ENCODE measurements at places on chromosomes 1 and 21.

GRCh38 chr1:117612517-117613248, 6.8 kb downstream of the TENT5C start:
- no peak for DNase-seq

- no peak for DNase-seq
Observed at GRCh38 chr1:215466361-215466760, 100.7 kb upstream of the KCTD3 start.

GRCh38 chr1:229192853-229193252, 78.1 kb upstream of the RAB4A start:
- DNase-seq: no peak

DNA sequence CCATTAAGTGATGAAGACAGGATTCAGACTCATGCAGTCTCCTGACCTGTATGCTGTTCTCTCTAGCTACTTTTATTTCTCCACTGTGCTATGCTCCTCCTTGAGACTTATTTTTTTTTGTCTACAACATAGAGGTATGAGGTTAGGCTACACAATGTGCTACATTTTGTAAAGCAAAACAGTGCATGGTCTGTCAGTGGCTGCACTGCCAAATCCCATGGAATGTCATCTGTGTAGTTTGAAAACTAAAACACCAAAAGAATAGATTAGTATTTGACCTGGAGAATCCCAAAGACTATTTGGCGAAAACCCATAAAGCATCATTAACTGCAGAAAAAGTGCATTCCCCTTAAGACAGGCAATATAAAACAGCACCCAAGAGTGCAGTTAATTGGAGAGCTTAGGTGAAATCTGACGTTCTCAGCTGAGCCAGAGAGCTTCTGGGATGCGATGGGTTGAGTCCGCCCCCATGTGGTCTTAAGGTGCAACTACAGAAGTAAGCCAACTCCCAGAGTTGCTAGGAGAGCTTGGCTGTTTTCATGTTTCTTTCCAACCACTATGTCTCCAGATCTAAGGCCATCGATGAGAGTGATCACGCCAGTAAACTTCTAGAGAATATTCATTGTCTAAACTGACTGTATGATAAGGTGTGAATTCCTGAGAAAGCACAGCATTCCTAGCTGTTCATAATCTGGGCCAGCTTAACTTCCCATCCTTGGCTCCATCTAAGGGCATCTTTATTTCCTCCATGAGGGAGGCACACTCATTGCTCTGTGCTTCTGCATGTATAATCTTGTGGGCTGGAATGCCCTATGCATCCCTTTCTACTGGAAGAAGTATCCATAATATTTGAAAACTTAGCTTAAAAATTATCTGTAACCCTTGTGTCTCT, 20.7 kb upstream of the CYP2J2 start:
- peak; percentile 73 for DNase-seq

GRCh38 chr1:103265551-103265950, 157.2 kb upstream of the COL11A1 start:
- DNase-seq: no peak

DNA sequence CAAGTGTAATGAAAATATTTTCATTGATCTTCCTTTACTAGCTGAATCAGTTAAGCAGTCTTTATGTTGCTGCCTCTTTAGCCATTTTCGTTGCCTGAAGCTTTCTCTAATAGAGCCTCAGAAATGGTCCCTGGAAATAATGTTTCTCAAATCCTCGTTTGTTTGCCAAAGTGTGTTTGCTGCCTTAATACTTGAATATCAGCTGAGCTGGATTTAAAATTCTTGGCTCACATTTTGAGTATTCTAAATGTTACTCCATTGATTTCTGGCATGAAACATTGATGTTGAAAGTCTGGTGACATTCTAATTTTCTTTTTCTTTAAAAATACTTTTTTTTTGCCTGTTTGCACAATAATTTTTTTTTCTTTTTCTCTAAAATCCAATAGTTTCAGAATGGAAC, 84.6 kb upstream of the SERBP1 start:
- no peak for DNase-seq

GRCh38 chr1:230507666-230508402, 81.7 kb upstream of the PGBD5 start:
- DNase-seq: no peak

- DNase-seq: no peak
Observed at GRCh38 chr1:85450832-85451231, 14.1 kb downstream of the DDAH1 start.

- no peak for DNase-seq
Observed at GRCh38 chr1:167641786-167642500, 11.9 kb downstream of the RCSD1 start.

GRCh38 chr21:14452727-14453241, 69.8 kb upstream of the HSPA13 start:
- DNase-seq: no peak

DNA sequence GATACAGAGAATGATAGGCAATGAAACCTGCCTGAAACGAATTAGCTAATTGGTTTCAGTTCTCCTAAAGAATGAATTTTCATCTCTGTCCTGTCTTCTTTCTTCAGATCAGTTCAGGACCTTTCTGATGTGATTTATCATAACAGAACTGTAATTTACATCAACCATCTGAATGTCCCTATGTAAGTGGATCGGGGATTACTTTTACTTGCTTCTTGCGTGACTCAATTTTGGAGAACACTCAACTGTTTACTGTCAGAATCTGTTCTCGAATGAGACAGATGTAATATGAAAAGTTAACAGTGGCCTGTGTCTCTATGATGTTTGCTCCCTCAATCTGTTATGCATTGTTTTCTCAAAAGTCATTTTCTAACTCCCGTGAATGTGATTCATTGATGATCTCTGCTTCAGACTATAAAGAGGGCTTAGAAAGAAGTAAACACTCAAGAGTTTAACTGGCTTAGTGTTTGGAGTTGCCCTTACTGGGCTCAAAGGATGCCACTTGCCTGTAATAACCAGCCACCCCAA, 111.0 kb downstream of the GABPA start:
- DNase-seq: no peak

GRCh38 chr1:1068517-1069055, 5.5 kb downstream of the RNF223 start:
- no peak for DNase-seq

- no peak for DNase-seq
Observed at GRCh38 chr1:87805666-87806378, 477.1 kb downstream of the LMO4 start.

DNA sequence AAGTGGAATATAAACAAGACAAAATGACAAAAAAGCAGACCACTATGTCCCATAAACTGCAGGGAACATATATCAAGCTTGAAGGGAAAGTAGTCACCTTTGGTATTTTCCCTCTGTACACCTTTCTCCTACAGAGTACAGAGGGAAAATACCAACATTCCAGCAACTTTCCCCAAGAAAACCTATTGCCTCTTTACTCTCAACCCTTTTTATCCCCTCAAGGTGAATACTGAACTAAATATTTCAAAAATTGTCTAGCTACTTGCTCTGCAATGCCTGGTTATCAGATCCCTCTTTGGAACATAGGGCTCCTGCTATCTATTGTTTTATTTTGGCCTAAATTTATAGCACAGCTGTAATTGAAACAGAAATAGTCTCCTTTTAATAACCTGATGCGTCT, 15.8 kb downstream of the CTXND2 start:
- DNase-seq: no peak

DNA sequence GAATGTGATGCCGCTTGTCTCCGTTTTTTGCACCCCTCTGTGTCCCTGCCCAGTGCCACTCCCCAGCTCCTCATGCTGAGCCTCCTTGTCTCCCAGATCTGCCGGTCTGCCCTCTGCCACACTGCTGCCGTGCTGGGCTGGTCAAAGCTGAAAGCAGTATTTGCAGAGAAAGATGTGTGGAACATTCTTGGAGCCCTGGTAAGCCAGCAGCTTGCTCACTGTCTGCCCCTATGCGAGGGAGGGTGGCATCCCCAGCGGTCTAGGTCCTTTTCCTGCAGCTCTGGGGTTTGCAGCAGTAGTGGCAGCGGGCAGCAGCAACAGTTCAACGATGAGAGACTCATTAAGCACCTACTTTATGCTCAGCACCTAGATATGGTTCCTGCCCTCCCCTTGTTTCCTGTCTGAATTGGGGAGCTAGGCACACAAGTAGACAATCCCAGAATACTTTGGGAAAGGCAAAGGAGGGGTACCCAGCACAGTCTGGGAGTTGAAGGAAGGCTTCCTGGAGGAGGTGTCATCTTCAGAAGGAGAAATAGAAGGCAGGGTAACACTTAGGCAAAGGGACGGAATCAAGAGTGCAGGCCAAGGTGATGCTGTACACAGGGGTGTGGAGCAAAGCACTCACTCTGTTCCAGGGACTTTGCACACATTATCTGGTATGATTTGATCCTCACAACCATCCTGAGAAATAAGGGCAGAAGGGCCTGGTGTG, 63.1 kb downstream of the KIF21B start:
- no peak for DNase-seq

GRCh38 chr1:164780863-164781262, 221.9 kb downstream of the PBX1 start:
- DNase-seq: no peak

- DNase-seq: no peak
Observed at GRCh38 chr1:227869279-227869842, 53.9 kb downstream of the PRSS38 start.

DNA sequence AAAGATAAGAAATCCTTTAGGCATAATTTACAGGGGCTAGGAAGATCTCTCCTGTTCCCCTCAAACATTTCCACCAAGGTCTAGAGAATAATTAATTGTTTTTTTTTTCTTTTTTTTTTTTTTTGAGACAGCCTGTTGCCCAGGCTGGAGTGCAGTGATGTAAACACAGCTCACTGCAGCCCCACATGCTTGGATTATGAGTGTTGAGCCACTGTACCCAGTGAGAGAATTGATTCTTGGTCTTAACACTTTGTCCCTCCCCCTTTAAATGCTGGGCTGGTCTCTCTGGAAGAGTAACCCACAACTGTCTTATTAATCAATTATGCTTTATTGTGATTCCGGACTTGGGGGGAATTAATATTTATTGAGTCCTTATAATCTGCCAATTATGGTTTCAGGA, 33.4 kb downstream of the ATF3 start:
- no peak for DNase-seq

DNA sequence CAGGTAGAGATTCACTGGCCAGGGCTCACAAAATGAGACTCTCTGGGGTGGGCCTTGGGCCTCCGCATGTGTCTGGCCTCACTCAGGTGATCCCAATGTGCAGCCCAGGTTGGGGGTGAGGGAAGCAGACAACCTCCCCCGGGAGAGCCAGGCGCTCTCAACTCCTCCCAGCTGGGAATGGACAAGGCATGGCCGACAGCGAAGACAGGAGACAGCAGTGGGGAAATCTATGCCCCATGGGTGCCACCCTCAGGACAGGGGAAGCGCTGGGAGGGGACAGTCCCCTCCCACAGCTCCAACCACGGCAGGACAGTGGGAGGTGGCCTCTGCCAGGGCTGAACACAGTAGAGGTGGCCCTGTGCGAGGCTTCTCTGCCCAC, 47.7 kb downstream of the PRDM15 start:
- DNase-seq: no peak

- DNase-seq: no peak
Observed at GRCh38 chr1:23159963-23160877, 8.4 kb downstream of the LUZP1 start.

DNA sequence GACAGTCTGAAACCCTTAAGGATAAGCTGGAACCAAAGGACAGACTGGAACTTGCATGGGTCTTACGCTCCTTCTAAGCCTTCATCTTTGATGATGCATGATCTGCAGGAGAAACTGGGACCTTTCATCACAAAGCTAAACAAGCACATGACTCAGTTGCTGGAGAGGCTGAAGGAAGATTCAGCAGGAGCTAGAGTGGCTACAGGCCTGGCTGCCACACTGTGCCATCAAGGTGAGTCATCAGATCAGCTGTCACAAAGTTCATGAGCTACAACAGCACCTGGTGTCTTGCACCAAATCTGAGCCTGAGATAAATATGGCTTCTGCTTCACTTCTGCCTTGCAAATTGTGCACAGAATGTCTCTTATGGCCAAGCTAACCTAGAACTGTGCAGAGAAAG, 95.5 kb upstream of the MARK1 start:
- DNase-seq: no peak

DNA sequence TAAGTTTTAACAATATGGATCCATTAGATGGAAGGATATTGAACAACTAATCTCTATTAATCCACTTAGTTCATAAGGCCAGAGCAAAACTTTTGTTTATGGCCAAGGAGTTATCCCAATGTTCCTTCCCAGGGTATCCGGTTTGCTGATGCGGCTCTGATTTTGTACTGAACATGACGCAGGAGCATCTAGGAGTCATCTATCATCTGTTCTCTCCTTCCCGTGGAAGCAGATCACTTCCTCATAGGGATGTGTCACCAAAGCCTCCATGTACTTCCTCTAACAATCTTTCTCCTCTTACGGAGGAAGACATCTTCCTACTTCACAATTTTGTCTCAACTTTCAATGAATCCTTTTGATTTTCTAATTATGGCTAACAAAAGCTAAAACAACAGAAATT, 206.6 kb downstream of the APP start:
- no peak for DNase-seq

- DNase-seq: no peak
Observed at GRCh38 chr1:150791585-150791984, 16.5 kb downstream of the CTSK start.

DNA sequence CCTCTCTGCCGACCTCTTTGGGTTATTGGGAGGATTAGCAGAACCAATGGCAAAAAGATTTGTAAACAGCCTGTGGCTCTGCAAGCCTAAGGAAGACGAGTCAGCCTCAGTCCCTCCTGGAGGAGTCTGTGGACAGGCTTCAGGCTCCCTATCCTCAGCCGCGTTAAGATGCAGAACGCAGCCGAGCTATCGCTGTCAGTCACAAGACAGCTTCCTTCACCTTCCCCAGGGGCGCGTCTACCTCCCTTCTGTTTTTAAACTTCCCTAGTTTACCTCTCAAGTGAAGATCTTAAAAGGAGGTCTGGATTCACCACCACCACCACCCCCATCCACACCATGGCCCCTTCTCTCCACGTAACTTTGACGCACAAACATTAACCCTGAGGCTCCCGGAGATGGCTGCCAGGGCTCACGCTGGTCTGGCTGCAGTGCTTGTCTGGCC, 738 bp downstream of the CAMK1G start:
- no peak for DNase-seq

DNA sequence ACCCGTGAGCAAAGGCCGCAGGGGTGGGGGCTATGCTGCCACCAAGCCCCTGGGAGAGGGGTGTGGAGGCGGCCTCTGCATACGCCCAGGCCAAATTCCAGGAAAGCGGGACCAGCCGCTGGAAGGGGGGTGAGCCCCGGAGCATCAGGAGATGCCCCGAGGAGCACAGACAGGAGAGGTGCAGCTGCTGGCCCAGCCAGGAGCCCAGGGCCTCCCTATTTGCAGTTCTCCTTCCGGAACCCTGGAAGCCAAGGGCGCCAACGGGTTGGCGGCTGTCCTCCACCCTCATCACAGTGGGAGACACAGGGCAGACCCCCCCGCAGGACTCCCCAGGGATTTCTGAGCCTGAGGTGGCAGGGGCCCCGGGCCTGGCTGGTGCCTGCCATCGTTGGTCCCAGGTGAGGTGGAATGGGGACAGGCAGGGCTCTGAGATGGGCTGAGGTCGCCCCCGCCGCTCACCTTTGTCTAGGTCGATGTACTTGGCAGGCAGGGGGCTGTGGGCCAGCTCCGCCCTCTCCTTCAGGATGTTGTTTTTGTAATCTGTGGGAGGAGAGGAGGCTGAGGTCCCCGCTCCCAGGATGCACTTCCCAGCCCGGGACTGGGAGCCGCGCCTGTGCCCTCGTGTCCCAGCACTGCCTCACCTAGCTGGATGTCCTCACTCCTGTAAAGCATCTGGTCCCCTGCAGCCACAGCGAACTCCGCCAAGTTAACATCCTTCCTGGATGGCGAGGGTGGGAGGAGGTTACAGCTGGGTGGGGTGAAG, 4.4 kb upstream of the DVL1 start:
- DNase-seq: no peak
